ENCODE measurements at places on chromosomes 5 and 9. TPM values are rescaled to one million over a fixed set of nuclear protein-coding genes. Genes with fewer than 3 reads are reported as not detected.

Gene FBN2
- total RNA-seq = 7.4 TPM

Gene IFNA13
- total RNA-seq = not detected

GRCh38 chr5:94849821-94850736, 231.6 kb downstream of the SLF1 start:
- no peak overlapping the region for H3K4me3 ChIP-seq
- no peaks in the 10 kb centered on the region for H3K4me1 ChIP-seq
- no peaks in the 10 kb centered on the region for H3K36me3 ChIP-seq
- H3K27ac ChIP-seq = no peak overlapping the region
- H3K27me3 ChIP-seq = no peaks in the 10 kb centered on the region
- DNase-seq = no peak

Gene FCN2
- total RNA-seq = not detected

Gene NPR3
- total RNA-seq = 22.2 TPM

Gene SLCO6A1
- not detected for total RNA-seq

- H3K36me3 ChIP-seq = no peaks in the 10 kb centered on the region
- peaks cover 15% of the 10 kb centered on the region for H3K27me3 ChIP-seq
- no peak for DNase-seq
- H3K4me3 ChIP-seq = no peak overlapping the region
Measured at GRCh38 chr9:124496075-124496449, 11.1 kb downstream of the NR5A1 start.

DNA sequence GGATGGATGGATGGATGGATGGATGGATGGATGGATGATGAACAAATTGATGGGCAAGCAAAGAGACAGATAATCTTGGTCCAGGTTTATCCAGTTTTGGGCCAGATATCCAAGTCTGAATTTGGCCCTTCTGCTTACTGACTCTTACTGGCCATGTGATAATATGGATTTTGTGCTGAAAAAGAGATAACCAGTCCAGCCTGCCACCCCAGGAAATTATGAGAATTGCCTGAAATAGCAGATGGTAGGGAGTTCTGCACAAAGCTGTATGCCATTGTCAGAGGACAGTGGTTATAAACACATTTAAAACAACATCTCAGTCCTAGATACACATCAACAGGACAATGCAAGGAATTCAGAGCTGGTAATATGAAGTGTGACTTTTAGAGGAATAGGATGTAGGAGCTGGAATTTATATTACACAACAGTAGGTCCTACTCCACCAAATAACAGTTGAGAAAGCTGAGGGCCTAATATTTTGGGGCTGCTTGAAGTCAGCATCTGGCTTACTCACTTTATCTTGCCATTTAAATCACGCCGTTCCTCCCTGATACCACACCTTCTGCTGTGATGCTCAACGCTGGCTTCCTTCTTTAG, 9.0 kb upstream of the FAT2 start:
- no peak overlapping the region for H3K27ac ChIP-seq
- no peak for DNase-seq
- H3K4me3 ChIP-seq = no peak overlapping the region
- peaks cover 4% of the 10 kb centered on the region for H3K27me3 ChIP-seq

GRCh38 chr5:168316139-168316578, 24.7 kb downstream of the WWC1 start:
- no peaks in the 10 kb centered on the region for H3K4me1 ChIP-seq
- no peak for DNase-seq
- no peaks in the 10 kb centered on the region for H3K27me3 ChIP-seq
- H3K27ac ChIP-seq = no peak overlapping the region

GRCh38 chr5:73955271-73955846, 329.4 kb downstream of the ARHGEF28 start:
- H3K4me3 ChIP-seq = no peak overlapping the region
- H3K27me3 ChIP-seq = no peaks in the 10 kb centered on the region
- no peak overlapping the region for H3K27ac ChIP-seq
- H3K4me1 ChIP-seq = no peaks in the 10 kb centered on the region

Gene ADGRD2
- not detected for total RNA-seq

DNA sequence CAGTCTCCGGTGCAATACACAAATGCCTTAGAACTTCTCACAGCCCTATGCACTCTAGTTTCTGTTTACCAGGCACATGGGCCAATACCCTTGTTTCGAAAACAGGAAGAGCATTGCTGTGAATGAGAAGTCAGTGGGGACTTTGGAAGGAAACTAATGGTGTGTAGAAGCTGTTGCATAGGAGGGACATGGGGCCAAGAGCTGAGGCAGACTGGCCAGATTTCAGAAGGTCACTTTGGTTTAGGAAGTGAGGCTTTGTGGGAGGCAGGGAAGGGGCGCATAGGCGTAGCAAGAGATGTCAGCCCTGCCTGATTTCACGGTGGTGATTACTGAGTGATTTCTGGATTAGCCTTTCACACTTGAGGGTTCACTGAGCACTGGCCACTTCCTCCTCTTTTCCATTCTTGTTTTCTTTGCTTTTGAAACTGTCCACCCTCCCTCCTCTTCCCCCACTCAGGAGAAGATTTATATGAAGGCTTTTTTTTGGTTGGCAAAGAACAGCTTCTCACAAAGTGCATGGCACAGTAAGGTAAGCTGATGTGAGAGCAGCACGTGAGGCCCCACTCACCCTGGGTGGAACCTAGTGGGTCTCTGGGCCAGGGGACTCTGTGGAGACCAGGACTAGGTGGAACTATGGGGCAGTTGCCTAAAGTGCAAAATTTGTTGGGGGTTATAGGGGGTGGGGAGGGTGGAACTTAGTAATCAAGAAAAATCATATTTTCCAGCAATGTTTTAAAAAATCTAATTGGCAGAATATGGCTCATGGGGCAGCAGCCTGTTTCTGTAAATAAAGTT, 6.1 kb upstream of the TMEM252 start:
- H3K27ac ChIP-seq = no peak overlapping the region
- H3K4me3 ChIP-seq = no peak overlapping the region
- H3K36me3 ChIP-seq = no peaks in the 10 kb centered on the region
- H3K27me3 ChIP-seq = no peaks in the 10 kb centered on the region
- no peaks in the 10 kb centered on the region for H3K4me1 ChIP-seq

- no peak overlapping the region for H3K4me3 ChIP-seq
- no peaks in the 10 kb centered on the region for H3K4me1 ChIP-seq
- H3K27me3 ChIP-seq = no peaks in the 10 kb centered on the region
- no peak for DNase-seq
Measured at GRCh38 chr9:32581512-32582143, 8.7 kb upstream of the NDUFB6 start.

- no peaks in the 10 kb centered on the region for H3K4me1 ChIP-seq
- no peak overlapping the region for H3K27ac ChIP-seq
- no peak overlapping the region for H3K4me3 ChIP-seq
- DNase-seq = no peak
- H3K36me3 ChIP-seq = no peaks in the 10 kb centered on the region
Measured at GRCh38 chr9:112338561-112338960, 5.1 kb upstream of the PTBP3 start.
